Activated naive CD8-positive, alpha-beta T cell treated with anti-CD3 and anti-CD28 coated beads for 36 hours (primary cell): ENCODE measurements at places on chromosomes 4 and X.

DNA sequence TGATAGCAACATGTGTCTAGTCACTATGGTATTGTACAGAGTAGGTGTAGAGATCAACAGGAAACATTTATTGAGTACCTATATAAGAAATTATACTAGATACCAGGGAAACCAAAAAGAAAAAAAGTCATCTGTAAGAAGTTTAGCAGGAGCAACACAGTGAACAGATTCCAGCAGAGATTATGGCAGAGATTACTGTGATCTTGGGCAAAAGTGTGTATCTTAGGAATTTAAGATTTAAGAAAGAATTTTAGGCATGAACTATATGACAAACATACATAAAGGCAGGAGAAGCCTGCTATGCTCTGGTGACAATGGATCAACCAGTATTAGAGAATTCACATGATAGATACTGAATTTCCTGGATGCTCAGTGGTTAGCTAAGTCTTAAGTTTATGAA is 37.9 kb downstream of the SNCA start:
- no peak for DNase-seq

- no peak for DNase-seq
These were observed 607.3 kb upstream of the AADAT start for GRCh38 chr4:170697045-170697444.

DNA sequence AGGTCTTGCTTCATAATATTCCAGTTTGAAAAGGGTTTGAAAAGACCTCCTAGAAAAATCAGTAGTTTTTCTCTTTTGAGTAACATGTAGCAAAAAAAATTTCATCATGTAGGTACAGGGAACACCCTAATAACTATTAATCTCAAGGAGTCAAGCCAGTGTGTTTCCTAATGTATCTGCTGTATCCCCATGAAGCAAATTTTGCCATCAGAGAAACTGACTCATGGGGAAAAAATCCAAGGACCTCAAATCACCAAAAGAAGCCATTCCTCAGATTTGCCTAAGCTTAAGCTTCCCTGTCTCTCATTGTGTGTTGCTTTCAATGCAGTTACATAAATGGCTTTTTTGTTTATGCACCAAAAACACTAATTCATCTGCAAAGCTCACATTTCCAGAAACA is 29.7 kb downstream of the F9 start:
- DNase-seq = no peak

DNA sequence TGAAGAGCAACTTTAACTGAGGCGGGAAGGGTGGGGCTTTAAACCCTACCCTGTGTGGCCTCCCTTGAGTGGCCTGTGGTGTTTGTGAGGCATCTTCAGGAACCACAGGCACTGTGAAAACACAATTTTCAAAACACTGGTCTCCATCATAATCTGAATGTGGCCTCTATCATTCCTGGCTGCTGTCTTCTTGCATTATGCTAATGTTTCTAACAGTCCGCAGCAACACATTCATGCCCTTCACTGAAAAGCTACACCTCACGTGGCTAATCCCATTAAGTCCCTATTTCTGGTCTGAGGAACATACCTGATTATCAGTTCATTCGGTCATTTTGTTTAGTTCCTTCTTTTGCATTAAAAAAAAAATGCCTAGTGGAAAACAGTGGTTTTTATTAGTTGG is 94.6 kb downstream of the F11 start:
- no peak for DNase-seq

- DNase-seq = no peak
These were observed 64.9 kb downstream of the CRMP1 start for GRCh38 chr4:5828005-5828391.

DNA sequence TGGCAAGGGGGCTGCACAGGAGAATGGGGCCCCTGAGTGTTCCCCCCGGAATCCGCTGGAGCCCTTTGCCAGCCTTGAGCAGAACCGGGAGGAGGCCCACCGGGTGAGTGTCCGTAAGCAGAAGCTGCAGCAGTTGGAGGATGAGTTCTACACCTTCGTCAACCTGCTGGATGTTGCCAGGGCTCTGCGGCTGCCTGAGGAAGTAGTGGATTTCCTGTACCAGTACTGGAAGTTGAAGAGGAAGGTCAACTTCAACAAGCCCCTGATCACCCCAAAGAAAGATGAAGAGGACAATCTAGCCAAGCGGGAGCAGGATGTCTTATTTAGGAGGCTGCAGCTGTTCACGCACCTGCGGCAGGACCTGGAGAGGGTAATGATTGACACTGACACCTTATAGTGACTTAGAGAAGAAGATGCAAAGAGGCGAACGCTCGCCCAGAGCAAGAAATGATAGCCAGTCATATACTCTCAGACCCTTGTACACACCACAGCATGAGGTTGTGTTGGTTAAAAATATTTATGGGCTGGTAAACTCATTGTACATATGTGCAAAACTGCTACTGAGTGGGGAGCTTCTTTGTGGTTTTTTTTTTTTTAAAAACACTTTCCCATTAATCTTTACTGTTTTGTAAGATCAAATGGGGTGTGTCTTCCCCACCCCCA is 52.5 kb downstream of the JADE1 start:
- no peak for DNase-seq

DNA sequence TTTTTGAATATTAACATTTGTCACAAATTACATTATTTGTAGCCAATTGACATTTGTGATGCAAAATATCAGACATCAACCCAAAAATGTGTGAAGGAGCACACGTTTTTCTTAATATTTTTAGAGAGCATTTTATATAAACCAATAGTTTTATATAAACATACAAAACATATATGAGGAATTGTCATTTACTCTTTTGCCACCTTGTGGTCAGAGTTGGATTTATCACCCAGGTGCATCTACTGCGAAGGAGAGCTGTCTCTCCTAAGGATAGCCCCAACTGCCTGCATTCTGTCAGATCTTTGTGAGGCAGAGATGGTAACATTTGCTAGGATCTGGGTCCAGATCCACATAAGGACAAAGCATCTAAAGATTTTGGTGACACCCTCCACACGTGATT is 2.5 kb upstream of the USP27X start:
- no peak for DNase-seq

DNA sequence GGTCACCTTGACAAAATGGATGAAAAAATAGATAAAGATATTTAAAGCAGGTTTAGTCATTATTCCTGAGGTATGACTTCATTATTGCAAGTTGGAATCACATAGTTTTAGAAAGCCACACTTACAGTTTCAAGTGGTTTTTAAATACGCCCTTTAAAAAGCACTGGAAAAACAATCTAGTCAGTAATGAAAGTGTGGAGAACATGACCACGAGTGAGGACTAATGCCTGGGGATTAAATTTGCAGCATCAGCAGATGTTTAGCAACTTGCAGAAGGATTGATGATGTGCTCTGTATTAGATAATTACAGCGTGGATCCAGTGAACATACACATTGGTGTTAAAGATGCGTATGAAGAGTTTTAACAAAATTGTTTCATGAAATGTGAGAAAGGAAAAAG is 5.9 kb downstream of the SPARCL1 start:
- DNase-seq = no peak

GRCh38 chr4:35102066-35102465 is 1142.2 kb downstream of the ARAP2 start:
- no peak for DNase-seq

GRCh38 chrX:15328821-15329220 is 6.5 kb downstream of the PIGA start:
- no peak for DNase-seq

DNA sequence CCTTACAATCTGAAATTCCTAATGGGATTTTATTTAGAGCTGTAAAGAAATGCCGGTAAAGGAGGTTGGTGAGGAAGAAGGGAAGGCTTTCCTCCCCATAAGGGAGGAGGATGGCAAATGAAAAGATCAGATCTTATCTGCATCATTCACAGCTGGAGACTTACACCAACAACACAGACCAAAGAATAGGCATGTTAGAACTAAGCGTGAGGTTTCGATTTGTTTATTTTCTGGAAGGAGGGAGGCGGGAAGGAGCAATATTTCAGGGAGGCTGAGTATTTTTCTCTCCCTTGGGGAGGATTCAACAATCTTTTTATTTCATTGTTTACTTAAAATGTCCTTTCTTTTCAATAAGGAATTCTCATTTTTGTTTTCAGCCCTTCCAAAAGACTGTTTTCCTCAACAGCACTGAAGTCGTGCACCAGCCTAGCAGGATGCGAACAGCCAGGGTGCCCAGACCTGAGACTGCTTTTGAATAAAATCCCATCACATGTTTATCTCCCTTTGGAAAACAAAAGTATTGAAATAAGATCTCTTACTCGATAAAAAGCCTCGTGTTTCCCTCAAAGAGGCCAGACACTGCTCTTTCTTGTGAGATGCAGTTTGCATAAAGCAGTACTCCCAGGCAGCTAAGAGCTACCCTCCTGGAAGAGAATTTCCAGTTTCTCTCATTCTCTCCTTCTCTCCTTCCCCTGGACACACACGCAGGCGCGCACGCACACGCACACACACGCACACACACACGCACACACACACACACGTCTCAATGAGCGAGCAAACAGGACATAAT is 236.1 kb downstream of the MGST2 start:
- no peak for DNase-seq

DNA sequence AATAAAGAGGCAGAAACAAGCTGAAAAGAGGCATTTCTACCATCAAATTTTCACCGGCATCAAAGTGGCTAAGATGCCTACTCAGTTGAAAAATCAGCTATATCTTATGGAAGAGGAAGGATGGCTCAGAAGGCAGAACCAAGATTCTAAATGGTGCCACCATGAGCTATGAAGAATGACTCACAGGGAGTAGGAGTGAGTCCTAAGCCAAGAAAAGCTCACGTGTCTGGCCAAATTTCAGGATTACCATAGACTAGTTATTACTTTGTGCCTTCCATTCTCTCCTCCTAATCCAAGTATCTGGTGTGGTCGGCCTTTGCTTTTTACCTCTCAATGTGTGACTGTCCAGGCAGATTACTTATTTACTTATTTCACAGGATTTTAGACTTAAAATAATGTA is 54.8 kb downstream of the BMP3 start:
- DNase-seq = no peak

DNA sequence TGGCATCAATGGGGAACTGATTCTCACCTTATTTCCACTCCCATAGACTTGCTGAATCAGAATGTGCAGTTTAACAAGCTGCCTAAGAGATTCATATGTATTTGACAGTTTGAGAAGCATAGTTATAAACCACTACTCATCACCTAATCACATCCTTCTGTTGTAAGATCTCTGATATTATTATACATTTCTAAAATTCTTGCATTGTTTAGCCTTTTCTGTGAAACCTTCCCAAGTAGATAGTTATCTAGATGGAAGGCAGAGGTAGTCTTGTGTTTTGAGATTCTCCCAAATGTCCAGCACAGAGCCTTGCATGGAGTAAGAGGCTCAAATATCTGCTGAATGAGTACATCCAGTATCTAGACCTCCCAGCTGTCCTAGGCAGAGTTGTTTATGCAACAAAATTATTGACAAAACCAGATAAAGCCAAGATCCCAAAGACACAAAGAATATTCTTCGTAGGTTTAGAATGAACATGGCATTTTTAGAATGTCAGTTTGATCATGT is 227.3 kb downstream of the KDR start:
- no peak for DNase-seq
